Fibroblast of upper back skin (primary cell): ENCODE measurements at places on chromosomes 1 and 21.

- DNase-seq, result no peak
These were observed 59.0 kb upstream of the MACF1 start for GRCh38 chr1:39145331-39145965.

DNA sequence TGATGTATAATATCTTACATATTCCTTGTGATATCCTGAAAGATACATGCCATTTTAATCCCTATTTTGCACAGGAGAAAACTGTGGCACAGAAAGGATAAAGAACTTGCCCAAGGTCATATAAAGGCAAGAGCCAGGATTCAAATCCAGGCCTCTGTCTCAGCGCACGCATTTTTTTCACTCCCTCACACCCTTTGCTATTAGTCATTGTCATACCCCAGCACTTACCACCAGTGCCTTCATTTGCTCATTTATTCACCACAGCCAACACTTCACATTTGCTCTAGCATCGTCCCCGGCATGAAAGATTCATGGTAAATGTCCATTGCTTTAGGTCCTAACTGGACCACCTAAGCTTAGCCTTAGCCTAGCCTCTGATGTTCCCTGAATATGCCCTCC is 14.2 kb downstream of the ALX3 start:
- DNase-seq, result no peak

DNA sequence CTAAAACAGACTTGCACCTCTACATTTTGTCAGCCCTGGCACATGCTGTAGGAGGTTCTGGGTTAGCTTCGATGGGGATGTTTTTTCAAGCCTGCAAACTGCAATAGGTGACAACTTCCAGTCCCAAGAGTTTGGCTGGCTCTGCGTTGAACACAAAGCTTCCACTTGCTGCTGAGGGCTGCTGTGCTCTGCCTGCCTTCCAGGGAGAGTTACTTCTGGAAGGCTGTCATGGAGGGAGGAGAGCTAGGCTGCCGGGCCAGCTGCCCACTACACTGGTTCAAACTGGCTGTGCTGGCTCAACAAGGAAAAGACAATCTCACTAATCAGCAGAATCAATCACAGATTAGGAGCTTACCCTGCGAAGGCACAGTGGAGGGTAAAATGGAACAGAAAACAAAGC is 46.7 kb upstream of the PPP2R5A start:
- DNase-seq, result no peak

DNA sequence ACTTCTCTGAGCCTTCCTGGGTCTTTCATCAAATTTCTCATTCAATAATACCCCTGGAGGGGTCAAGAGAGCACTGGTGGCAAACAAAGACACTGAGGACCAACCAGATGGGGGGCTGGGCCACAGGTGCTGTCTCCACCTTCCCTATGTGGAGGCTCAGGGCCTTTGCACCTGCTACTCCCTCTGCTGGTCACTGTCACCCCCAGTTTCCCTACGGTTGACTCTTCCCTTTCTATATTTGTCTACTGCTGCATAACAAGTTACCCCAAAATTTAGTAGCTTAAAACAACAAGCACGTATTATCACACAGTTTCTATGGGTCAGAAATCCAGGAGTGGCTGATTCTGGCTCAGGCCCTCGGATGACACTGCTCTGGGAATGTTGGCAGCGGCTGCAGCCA is 138.8 kb upstream of the RUNX3 start:
- DNase-seq, result no peak

DNA sequence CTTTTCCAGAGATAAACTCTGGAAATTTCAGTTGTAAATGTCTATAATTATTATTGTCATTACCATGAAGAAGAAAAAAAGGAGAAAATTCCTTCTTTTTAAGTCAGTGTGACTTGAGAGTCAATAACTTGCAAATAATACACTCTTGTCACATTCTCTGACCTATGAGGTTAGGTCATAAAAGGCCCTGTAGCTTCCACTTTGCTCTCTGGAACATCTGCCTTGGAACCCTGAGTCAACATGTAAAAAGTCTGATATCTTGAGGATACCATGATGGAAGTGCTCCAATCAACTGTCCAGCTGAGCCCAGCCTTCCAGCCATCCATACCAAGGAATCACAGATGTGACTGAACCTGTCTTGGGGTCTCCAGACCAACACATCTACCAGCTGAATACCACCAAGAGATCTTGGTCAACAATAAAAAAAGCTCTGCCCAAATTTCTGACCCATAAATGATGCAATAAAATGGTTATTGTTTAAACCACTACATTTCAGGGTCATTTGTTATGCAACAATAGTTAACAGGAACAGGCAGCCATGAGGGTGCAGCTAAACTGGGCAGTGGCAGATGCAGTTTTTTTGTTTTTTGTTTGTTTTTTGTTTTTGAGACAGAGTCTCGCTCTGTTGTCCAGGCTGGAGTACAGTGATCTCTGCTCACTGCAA is 10.3 kb downstream of the DMRTA2 start:
- DNase-seq, result no peak

DNA sequence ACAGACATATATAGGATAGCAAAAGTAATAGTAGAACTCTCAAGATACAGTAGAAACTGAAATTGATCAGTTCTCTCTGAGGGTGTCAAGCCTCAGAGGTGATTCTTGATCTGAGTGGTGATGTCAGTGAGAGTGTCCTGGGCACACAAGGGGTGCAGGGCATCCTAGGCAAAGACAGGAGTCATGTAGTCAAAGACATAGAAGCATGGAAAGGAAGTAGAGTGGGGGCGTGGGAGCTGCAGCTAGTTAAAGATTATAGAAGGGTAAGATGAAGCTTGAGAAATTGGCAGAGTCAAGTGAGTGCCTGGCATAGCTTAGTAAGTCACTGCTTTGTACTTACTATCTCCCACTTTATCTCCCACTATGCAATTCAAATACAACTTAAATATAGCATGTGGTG is 22.8 kb downstream of the CDC7 start:
- DNase-seq, result no peak

GRCh38 chr1:245797592-245798348 is 643.0 kb downstream of the KIF26B start:
- peak; percentile 77 for DNase-seq

DNA sequence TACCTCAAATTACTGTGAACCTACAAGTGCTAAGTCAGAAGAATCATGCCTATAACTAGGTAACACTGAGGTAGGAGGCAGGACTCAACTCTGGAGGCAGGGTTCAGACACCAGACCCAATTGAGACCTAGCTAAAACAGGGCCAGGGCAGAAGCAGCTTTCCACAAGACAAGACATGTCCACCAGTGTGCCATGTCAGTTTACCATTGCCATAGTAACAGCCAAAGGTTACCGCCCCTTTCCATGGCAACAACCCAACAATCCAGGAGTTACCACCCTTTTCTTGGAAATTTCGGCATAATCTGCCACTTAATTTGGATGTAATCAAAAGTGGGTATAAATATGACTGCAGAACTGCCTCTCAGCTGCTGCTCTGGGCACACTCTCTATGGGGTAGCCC is 432.3 kb downstream of the DPYD start:
- no peak for DNase-seq

- peak; percentile 43 for DNase-seq
These were observed 1.7 kb upstream of the TNFRSF9 start for GRCh38 chr1:7942214-7942921.

GRCh38 chr21:35212393-35213127 is 163.5 kb upstream of the RUNX1 start:
- peak; percentile 59 for DNase-seq

GRCh38 chr1:24964811-24965570 is 34.9 kb upstream of the RUNX3 start:
- peak; percentile 87 for DNase-seq

DNA sequence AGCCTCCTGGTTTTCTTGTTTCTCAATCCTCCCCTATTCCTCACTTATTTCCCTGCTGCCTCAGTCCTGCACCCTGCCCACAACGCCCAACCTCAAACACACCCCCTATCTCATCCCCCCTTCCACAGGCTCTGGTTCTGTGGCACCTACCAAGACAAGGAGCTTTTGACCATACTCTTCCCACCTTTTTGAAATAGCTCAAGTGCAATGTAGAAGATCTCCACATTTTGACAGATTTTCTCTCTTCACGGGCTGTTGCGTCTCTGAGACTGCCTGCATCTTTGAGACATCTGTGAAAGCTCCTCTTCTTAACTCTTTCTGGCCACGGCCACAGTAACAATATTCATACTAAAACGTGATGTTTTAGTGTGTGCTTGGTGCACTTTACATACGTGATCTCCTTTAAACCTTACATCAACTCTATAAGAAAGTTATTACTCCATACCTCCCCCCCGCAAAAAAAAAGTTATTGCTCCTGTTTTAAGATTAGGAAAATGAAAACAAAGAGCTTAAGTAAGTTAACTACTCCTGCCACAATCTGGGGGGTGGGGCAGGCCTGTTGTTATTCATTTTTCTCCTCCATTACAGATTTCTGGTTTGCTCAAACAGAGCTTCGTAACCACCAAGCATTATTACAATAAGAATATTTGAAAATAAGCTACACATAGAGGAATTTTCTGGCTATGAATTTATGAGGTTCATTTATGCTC is 1.8 kb upstream of the SERBP1 start:
- DNase-seq, result no peak

DNA sequence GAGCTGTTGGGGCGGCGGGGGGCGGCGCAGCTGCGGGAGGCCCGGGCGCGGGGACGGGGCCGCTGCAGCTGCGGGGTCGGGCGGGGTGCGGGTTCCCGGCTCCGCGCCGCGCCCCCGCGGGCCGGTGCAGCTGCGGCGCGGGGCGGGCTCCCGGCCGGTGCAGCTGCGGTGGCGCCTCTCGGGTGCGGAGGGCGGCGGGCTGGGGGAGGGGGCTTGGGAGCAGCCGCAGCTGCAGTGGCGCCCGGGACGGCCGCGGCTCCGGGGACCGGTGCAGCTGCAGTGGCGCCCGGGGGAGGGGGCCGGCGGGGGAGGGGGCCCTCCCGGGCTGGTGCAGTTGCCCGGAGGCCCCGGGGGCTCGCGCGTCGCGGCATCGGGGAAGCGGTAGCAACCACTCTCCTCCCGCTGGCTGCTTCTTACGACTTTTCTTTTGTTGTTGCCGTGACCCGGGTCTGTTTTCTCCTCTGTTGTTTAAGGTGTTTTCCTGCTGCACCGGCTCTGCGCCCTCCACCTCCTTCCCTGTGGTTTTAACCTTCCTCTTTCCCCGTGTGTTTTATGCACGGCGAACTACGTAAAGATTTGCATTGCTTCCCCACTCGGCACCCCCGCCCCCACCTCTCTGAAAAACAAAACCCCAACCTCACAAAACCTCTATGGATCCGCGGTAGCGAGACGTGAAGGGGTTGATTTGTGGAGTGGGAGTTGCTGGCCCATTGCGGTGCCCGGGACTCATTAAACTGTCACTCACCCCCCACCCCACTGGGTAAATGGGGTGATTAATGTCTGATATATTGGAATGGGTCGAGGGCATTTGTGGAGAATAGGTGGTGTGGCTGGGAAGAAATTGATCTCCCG is 1.7 kb upstream of the ZBTB18 start:
- peak; percentile 41 for DNase-seq

- no peak for DNase-seq
These were observed 13.8 kb downstream of the LRP8 start for GRCh38 chr1:53314096-53314495.

DNA sequence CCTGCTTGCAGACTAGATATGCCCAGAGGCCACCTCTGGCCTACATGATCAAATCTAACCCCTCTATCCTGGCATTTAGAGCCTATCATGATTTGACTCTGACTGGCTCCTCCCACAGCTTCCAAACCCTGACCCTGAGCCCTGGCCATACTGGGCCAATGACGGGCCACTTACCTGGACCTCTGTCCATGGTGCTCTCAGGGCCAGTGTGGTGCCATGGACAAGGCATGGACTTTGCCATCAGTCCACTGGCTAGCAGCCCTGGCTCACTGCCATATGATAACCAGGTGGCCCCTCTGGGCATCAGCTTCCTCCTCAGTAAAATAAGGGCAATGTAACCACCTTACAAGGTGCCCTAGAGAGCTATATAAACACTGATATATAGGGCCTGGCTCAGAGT is 713.4 kb downstream of the PTPRU start:
- no peak for DNase-seq

GRCh38 chr1:178142806-178143205 is 48.9 kb downstream of the RASAL2 start:
- no peak for DNase-seq

DNA sequence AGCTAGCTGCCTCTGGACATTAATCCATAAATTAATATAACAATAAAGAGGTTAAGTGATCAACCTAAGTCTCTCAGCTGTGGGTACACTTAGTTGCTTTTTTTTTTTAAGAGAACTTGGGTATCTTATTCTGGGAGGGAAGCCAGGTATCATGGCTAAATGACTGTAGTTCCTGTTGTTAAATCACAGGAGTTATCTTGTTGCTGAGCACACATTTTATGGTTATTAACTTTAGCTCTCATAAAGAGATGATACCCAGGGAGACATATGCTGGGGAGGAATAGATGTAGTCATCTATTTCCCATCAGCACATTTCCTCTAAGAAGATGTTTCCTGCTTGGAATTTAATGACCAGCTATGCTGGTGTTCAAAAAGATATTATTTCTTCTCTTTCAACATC is 227.8 kb downstream of the PTGER3 start:
- no peak for DNase-seq

DNA sequence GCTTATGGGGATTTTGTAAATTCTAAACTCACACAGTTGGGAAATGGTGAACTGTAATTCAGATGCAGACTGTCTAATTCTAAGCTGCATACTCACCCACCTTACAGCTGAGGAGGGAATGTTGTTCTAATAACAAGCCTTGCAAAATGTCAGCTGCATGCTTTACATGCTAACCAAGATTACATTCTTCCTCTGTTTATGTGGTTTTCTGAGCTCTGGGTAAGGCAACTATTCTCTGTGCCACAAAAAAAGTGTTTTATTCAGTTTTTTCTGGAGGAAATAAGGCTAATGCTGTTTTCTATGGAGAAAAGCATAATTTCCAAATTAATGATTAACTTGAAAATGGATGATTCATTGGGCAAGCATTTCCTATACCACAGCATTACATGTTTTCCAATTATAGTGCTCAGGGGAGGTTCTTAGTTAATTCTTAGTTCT is 64.9 kb downstream of the RGS13 start:
- DNase-seq, result peak; percentile 90

DNA sequence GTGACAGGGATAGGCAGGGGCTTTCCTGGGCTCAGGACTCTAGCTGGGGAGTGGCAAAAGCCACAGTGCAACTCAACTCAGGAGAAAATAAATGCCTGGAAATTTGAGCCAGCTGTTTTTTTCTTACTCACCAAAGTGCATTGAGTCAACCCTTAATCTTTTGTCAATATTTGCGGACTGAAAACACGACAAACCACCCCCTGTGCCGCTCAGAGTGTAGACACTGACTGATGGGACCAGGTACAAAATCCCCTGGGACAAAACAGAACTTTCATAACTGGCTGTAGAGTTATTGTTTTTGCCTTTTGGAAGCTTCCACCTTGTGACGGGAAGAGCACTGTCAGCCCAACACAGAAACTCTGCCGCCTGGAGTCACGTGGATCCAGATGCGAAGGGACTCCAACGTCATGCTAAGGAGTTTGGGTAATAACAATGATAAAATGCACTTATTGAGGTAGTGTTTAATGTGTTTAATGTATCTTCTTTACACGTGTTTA is 164.6 kb downstream of the PLPP3 start:
- DNase-seq, result no peak
